Activated T-cell treated with anti-CD3 and anti-CD28 coated beads, Interleukin-2, amount 50 U/mL, for 48 hours (primary cell): ENCODE measurements at places on chromosomes 12 and 14.

DNA sequence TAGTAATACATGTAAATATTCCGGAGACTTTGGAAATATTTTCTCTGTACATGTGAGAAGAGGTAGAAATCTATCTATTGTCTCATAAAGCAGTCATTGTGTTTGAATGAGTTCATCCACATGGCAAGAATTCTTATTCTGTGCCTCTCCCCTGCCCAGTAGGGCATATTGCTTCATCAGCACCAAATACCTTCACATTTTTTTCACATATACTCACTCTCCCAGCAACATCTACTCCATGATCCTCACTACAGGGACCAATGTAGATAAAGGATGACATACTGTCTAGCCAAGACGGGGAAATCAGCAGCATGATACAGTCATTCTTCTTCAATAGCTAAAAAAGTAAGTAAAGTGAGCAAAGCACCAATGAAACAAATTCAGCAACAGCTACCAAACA, 1.3 kb upstream of the TAS2R14 start:
- no peak for DNase-seq

DNA sequence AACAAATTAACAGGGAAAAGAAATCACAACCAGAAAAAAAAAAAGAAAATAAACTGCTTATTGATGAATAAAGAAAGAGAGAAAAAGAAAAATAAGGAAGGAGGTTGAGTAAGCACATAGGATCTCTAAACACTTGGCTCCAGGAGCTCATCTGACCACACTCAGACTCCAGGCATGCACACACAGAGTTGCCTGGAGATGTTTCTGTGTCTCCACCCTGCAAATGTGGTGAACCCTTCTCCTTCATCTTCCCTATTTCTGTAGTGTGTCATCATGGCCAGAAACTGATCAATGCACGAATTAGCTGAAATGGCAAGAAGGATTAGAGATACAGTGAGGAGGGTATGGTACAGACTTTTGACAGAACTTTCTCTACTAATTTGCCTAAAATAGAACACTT, 20.2 kb downstream of the OR4N2 start:
- DNase-seq = no peak

DNA sequence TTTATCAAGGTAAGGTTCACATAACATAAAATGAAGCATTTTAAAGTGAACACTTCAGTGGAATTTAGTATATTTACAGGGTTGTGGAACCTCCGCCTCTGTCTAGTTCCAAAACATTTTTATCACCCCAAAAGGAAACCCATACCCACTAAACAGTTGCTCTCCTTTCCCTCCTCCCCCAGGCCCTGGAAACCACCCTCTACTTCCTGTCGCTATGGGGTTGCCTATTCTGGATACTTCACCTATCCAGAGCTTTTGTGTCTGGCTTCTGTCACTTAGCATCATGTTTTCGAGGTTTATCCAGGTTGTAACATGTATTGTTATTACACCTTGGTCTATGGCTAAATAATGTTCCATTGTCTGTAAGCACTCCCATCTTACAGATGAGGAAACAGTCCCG, 27.7 kb upstream of the ZFP36L1 start:
- no peak for DNase-seq

DNA sequence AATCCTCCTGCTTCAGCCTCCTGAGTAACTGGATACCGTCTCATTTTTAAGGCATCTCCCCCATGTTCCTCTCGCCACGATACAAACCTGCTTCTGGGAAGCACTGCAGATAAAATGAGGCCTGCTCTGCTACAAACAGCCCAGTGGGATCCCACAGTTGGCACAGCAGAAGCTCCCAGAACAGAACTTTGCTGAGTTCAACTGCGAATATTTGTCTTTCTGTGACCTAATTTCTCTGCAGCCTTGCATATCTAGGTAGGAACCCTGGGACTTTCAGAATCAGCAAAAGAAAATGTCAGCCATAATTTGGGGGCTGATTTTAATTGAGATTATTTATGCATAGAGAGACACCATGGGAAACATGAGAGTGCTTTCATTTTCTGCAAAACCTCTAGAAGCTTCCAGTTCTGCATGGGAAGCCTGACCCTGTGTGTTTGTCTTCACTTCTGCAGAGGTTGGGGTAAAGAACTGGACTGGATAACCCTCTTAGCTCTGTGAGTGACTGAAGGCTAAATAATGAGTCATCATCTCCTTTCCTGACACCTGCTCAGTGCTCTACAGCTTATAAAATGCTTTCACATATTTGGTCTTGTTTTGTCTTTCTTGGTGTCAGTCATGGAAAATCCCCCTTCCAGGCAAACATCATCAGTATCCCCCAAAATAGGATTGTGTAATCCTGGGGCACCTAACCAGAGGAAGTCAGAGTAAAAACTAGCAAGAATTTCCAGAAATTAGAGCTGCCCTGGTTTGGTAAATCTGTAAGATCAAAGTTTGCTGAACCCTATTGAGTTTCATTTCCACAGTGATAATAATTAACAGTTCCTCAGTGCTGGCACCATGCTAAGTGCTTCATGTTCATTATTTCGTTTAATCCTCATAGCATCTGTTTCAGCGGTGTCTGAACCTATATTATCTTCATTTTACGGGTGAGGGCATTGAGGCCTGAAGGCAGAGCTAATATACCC, 185.8 kb downstream of the SLC15A4 start:
- no peak for DNase-seq

DNA sequence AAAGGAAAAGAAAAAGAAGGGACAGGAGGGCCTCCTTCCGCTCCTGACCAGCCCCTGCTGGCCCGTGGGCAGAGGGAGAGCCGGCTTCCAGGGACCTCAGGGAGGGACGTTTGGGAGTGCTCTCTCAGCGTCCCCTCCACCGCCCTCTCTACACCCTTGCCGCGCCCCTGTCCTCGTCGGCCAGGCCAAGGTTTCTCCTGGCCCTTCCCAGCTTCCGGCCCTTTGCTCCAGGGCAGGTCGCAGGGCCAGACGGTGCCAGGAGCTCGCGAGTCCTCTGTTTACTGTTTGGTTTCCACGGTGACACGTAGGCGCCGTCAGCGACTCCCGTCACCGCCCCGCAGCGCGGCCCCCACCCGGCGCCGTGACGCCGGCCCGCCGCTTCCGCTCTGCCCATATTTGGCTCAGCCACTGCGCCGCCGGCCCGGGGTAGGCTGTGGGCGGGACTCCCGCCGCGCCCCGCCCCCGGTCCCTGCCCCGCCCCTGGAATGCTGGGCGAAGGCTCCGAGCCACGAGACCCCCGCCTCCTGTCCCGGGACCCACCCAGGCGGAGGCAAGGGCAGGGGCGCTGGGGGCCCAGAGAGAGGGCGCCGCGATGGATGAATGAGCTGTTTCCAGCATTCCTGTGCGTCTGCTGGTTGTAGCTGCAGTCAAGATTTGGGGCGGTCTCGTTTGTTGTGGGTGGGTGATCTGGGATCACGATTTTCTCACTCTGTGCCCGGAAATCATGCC, 15.5 kb downstream of the FOS start:
- DNase-seq = peak; percentile 96

DNA sequence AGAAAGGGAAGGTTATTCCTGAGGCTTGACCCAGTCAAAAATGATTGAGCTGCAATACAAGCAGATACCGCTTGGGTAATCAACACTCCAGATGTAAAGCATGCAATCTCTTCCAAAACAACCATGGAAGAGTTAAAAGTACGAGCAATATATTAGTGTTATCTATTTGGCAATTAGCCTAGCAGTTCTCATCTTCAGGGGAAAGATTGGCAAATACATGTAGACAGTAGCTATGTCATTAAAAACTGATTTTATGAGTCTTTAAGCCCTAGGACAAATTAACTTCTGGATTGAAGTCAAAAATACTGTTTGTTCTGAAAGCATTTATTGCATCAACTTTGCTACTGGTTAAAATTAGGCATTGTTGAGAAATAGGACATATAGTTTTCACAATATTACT, 9.3 kb upstream of the GYS2 start:
- DNase-seq = no peak
